ENCODE measurements at places on chromosomes 11 and 22.

GRCh38 chr11:130522284-130522961 lies 74.0 kb downstream of the ADAMTS15 start:
- DNase-seq: no peak

DNA sequence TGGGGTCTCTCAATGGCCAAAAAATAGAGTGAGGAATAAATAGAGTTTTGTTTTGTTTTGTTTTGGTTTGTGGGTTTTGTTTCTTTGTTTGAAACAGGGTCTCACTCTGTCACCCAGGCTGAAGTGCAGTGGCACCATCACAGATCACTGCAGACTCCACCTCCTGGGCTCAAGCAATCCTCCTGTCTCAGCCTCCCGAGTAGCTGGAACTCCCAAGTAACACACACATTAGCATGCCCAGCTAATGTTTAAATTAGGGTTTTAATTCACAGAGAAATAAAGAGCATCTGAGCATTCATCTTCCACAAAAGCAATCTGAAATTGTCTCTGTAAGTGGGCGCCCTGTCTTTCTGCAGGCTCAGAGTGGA lies 9.2 kb upstream of the IFITM3 start:
- no peak for DNase-seq

DNA sequence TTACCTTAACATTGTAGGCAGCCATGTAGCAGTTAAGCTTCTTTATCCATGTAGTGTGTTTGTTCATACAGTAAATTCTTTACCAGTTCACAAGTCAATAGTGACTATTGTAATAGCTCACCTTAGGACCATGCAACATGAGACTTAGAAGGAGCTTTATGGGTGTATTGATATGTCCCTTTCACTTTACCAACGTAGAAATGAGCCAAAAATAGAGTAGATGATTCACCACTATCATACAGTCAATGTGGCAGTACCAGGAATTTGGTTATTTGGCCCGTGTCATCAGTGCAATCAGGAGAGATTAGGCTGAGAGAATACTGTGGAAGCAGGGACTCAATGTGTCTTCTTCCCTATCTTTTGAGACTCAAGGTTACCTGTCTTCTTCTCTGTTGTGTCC lies 4.7 kb downstream of the ZDHHC13 start:
- DNase-seq: no peak

DNA sequence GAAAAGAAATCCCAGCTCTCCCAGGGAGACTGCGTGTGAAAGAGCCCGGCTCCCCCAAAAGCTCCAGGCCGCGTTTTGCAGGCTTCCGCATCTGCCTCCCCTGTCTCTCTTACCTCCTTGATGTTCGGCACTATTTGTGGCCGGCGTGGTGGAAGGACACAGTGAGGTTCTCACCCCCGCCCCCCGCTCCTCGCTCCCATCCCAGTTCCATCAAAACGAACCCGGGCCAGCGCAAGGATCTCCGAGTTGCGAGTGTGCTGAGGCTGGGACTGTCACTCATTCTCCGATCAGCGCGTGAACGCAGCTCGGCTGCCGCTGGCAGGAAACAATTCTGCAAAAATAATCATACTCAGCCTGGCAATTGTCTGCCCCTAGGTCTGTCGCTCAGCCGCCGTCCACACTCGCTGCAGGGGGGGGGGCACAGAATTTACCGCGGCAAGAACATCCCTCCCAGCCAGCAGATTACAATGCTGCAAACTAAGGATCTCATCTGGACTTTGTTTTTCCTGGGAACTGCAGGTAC lies at the start of gene NCAM1:
TSS of gene NCAM1 (plus strand) at position 275 of the 523 bp plus-strand sequence.
- DNase-seq: peak; percentile 75

DNA sequence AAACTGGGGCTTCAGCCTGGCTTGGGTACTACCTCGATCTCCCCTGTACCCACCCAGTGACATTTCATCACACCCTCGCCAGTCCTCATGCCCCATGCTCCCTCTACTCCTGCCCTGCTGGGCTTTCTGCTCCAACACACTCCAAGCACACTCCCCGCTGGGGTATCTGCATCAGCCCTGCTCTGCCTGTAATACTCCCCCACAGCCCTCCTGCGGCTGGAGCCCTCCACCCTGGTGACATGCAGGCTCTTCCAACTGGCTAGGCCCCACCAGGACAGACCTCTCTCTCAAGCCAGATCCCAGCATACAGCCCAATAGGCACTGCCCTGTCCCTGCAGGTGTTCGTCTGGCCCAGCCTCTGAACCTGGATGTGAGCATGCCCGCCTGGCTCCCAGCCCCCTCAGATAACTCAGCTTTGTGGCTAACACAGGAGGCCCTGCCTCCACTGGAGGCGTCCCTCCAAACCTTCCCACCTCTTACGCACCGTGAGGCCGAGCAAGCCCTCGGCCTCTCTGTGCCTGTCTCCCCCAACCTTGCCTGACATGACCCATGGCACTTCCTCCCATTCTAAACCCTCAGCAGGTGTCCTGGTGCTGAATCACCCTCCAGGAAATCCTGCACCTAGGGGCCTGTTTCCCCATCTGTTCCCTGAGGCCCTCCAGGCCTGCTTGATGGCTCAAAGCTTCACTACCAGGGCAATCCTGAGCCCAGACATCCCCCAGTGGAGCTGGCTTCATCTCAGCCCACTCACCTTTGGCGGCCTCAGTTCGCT lies 33.5 kb upstream of the TXNRD2 start:
- DNase-seq: peak; percentile 63

GRCh38 chr11:131802440-131803115 lies 432.2 kb downstream of the NTM start:
- DNase-seq: no peak

GRCh38 chr22:39379756-39380730 lies 19.5 kb upstream of the TAB1 start:
- no peak for DNase-seq

DNA sequence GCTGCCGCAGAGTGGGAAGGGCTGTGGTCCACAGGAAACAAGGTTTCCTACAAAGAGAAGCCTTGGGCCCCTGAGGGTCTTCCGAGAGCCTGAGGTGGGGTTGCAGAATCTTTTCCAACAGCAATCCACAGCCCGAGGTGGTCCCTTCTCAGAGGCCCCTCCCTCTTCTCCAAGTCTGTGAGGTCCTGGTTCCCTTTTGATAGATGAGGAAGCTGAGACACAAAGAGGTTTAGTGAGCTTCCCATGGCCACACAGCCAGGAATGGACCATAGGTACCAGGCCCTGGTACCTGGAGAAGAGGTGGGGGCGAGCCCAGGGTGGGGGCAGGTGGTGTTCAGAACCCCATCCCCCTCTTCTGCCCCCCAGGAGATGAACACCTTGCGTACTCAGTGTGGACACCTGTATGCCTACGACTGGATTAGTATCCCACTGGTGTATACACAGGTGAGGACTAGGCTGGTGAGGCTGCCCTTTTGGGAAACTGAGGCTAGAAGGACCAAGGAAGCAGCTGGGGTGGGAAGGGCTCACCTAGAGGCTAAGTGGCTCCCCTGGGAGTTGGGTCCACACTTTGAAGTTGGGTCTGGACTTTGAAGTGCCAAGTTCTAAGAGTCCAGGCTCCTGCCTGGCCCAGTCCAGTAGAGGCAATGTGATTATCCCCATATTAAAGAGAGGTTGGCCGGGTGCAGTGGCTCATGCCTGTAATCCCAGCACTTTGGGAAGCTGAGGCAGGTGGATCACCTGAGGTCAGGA lies 7.0 kb downstream of the BEST1 start:
- no peak for DNase-seq

DNA sequence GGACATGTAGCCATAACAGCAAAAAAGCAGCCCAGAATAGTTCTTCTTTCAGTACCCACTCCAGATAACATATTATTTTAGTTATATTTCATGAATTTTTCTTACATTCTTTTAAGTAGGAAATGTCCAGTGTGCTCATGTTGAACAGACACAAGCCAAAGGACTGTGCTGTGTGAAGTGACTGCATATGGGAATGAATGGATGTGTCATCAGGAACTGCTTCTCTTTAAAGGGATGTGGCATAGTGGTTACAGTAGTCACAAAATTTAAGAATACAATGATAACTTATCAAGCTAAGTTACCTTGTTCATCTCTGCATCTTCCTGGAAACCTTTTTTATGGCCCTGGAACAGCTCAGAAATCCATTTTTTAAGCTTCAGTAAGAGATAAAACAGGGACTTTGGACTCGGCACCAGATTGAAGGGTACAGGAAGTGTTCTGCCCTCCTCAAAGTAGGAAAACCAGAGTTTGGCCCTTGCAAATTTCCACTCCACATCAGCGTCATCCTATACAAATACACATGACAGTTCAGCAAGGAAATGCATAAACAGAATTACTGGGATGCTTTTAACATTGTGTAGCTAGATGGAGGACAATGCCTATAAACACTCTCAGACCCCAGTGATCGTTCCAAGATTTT lies 112.8 kb downstream of the TRPC6 start:
- no peak for DNase-seq

DNA sequence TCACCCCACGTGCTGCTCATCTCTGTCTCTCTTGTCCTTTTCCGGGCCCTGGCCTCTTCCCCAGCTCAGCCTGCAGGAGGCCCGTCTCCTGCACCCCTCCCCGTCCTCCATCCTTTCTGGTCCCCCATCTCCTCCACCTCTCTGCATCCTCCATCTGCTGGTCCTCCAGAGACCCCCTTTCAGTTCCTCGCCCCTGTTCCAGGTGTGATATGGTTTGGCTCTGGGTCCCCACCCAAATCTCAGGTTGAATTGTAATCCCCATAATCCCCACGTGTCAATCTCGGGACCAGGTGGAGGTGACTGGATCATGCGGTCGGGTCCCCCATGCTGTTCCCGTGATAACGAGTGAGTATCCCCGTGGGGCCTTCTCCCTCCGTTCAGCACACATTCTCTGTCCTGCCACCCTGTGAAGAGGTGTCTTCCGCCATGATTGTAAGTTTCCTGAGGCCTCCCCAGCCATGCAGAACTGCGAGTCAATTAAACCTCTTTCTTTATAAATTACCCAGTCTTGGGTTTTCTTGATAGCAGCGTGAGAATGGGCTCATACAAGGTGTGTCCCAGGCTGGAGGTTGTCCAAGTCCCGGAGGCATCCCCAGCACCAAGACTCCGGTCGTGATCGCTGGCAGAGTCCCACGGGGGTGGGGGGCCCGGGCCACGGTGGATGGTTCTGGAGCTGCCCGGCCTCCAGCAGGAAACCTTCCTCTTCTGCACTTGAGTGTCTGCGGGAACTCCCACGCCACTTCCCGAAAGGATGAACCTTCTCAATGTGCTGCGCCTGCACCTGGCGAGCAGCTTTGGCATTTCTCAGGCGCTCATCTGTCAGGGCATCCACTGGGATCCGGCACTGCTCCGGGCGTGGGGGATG lies 29.0 kb upstream of the TOLLIP start:
- no peak for DNase-seq

- no peak for DNase-seq
Observed at GRCh38 chr11:22808571-22809197, 20.9 kb downstream of the SVIP start.

DNA sequence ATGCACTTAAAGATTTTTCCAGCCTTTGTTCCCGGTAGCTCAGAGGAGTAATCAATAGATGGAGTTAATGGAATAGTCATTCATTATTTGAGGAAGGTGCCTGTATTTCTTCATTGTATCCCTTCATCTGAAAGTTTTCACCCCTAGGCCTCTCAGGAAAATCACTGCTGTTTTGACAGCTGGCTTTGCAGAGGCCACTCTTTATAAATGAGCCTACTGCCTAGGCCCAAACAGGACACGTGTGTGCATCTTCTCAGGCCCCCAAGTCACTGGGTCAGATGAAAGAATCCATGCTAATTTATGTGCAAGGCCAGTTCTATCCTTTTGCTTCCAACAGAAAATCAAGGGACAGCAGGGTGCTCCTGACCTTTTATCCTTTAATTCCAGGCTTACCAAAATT lies 76.8 kb downstream of the MPPED2 start:
- DNase-seq: no peak

DNA sequence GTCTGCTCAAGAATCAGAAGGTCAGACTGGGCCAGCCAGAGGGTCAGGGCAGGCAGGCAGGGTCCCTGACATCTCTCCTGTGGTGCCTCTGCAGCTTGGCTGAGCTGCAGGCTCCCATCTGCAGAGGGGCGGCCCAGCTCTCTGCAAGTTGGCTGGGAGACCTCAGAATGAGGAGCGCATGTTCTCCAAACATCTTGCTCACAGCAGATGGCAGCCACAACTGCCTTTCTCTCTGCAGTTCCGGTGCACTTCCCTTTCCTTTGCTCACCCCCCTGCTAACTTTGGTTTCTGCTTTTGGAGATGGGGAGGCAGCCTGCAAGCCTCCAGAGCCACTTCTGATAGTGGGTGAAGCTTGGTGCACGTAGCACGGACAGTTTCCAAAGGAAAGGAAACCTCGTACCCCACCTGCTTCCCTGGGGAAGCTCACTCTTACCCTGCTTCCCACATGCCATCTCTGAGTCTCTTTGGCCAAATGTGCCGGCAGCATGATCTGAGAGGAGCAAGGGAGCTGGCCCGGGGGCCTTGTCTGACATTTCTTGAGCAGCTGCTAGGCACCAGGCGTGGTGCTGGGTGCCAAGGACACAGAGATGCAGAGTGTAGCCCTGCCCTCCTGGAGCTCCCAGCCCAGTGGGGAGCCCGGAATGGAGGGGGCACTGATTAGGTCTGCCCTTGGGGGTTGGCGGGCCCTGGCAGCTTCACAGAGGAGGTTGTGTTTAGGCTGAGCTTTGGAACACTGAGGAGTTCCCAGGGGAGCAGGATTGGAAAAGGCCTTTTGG lies 18.2 kb downstream of the DAGLA start:
- DNase-seq: no peak

- peak; percentile 37 for DNase-seq
Observed at GRCh38 chr11:33375688-33376311, 118.6 kb downstream of the HIPK3 start.

GRCh38 chr22:23846081-23846469 lies 7.3 kb upstream of the DERL3 start:
- no peak for DNase-seq

GRCh38 chr11:44829838-44830237 lies 103.1 kb downstream of the TSPAN18 start:
- no peak for DNase-seq
